Heart right ventricle (tissue), 16 donors: ENCODE measurements at places on chromosomes 16 and 17.
A peak's percentile ranks its signal among the peaks of the same experiment; 100 is the strongest.

- no peak for DNase-seq
Observed at GRCh38 chr16:72481419-72481818, 309.5 kb upstream of the PMFBP1 start.

- DNase-seq = no peak
Observed at GRCh38 chr16:50632927-50633800, 47.9 kb downstream of the SNX20 start.

DNA sequence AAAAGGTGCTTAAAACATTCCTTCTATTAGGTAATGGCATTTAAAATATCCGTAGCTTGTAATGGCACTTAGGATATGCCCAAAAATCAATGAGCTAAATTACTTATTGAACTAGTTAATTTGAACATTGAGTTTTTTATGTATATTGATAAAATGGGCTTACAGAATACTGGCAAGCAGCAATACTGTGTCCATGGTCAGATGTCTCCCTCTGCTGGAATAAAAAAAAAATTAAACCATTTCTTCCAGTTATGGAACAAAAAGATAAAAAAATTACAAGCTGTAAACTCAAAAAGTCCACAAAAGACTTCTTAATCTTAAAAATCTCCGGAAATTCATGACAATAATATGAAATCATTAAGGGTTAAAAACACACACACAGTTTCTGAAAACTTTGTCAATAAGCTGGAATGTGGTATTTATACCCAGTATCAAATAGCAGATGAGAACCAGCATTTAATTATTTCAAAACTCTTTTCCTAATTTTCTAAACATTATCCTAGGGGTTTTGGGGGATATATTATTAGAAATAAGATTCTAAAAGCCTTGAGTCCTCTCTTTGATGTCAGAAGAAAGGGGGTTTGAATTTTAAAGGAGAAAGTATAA, 21.5 kb upstream of the PSMD7 start:
- DNase-seq = no peak

DNA sequence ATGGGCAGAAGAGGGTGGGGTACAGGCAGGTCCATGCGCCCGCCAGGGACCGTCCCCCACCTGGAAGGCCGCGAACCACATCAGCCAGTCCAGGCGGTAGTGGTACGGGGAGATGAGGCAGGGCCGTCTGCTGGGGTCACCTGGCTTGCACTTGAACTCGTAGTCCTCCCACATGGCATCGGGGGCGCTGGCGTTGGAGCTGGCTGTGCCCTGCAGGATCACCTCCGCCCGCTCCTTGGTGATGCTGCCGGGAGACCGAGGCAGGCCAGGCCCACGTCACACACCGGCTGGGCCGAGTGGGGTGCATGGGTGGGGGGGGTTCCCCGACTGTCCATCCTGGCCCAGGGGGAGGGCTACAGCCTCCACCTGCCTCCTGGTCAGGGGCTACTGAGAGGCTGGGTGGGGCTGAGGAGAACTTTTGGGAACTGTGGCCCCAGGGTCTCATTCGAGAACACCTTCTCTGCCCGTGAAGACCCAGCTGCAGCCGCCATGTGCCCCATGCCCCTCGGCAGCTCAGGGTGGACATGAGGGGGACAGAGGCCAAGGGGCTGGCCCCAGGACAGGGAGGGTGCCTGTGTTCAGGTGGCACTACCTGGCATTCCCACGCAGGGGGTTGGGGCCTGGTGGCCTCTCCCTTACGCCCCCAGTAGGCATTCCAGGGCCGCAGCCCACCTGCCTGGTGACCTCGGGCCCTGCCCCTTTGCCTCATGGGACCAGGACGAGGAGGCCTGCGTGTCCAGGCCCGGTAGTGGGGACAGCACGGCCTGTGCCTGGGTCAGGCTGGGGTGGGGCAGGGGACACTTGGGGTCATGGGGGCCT, 69.5 kb upstream of the GNG13 start:
- DNase-seq = no peak

DNA sequence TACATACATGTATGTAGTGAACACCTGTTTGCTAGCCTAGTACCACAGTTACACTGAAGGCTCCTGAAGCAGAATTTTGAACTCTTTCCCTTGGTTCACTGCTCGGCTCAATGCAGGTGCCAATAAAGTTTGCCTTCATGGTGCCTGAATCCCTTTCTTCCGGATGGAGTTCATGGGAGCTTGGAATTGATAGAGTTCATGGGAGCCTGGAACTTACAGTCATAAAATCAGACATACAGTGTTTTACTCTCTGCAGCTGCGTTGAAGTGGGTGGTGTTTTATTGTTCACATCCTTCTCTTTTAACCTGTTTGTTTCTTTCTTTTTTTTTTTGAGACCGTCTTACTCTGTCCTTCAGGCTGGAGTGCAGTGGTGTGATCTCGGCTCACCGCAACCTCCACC, 29.2 kb upstream of the ABR start:
- DNase-seq = no peak

GRCh38 chr16:28531777-28532744, 6.7 kb downstream of the NUPR1 start:
- peak; percentile 79 for DNase-seq

DNA sequence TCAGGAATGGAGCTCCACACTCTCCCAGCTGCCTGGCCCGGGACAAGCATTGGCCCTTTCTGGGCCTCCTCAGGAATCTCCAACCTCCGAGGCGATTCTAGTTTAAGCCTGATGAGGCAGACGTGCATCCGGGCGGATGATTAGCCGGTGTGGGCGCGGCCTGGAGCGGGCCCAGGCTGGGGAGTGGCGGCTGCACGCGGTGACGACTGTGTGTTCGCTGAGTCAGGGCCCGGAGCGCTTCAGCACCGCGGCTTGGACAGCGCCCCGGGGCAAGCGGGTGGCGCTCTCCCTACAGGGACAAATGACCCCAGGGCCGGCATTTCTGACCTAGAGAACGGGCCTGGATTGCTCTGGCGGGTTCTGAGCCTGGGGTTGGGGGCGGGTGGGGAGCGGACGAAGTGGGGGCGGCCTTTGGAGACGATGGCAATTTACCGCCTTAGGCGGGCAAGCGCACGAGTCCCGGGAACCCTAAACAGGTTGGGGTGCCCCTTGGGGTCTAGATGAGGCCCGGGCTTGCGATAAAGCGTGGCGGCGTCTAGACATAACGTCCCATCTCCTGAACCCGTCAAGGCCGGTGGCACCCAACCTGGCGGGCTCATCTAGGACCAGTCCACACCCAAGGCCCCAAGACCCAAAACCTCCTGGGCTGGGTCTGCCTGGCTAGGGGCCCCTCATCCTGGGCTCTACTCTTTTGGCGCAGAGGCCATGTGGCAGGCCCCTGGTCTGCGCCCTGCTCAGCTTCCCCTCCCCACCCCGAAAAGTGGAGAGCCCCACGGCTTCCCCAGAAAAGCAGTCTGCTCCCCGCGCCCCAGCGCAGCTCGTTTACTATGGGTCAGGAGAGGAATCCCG, 22.3 kb upstream of the ZNHIT3 start:
- peak; percentile 46 for DNase-seq

DNA sequence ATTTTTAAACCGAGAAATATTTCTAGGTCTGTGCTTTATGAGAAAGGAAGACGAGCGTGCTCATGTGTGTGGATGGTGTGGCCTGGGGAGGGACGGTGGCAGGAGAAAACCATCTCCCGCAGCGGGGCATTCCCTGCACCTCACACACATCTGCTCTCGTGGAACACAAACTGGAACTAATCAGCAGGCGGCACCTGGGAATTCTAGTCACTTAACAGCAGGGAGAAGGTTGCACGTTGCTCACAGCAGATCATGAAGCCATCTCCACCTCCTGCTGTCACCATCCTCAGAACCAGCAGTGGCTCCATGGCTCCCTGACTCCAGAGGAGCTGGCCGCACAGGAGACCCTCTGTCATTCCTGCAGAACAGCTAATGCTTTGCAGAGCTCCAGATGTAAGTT, 35.2 kb downstream of the ADCY9 start:
- no peak for DNase-seq

DNA sequence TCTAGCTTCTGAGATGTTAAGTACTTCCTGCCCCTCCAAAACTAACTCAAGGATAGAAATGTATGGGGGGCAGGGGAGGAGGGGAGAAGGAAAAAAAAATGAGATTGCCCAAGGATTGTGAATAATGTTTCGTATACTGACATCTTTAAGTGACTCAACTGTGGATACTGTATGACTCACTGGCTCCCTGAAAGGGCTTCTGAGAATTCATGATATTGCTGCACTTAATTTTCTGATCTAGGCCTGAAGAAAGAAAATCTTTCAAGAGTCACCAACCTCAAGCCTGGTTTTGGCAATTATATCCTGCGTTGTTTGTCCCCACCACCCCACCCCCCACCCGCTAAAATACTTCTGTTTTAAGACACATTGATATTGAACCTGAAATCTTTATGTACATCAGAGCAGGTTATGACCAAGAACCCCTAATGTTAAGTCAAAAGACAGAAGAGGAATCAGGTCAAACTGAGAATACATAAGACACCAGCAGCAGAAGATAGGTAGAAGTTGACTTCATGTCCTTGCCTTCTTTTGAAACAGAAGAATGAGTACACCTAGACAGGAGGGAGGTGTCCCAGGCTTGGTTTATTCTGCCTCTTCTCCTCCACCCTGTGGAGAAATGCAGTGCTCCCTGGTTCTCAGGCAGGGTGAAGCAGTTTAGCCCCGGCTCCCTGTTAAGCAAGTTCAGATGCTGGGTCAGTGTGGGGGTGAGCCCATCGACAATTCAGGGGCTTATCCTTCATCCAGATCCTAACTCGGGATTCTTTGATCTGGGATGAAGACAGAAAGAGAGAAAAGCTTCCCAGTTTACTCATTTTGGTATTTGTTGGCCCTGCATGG, 3.3 kb upstream of the FBXL20 start:
- no peak for DNase-seq

- DNase-seq = no peak
Observed at GRCh38 chr16:53726625-53727024, 22.7 kb downstream of the FTO start.

DNA sequence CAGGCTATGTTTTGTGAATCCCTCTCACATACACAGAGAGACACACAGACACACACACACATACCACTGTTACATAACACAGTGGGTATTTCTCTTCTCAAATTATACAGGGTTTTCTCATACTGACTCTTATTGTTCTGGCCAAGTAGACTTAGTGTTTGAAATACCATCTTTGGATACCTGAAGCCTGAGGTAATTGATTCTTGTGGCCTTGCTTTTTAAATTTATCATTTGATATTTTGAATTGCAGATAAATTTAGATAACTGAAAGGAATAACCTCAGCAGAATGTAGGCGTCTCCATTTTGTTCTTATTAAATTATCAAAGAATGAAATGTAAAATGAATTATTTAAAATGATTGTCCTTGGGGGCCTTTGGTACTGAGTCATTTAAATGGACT, 223.8 kb downstream of the LGALS9B start:
- no peak for DNase-seq

GRCh38 chr16:84013787-84014569, 28.6 kb downstream of the SLC38A8 start:
- no peak for DNase-seq

DNA sequence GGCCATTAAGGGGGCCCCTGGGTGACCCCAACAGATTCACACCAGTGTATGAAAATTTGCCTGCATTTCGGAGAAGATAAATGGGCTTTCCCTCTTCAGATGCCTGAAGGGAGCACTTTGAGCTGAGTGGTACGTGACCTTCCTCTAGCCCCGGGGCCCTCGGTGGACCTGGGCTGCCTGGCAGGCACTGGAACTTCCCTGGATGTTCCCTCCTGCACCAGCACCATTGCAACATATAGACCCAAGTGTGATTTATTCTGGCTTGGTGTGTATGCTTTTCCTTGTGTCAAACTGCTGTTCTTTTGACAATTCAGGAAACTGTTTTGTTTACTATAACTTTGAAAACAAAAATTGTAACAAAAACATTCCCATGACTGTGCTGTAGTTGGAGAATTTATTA, 93.8 kb downstream of the TNFRSF13B start:
- DNase-seq = no peak

- no peak for DNase-seq
Observed at GRCh38 chr17:81719410-81720266, 7.6 kb downstream of the SLC25A10 start.

DNA sequence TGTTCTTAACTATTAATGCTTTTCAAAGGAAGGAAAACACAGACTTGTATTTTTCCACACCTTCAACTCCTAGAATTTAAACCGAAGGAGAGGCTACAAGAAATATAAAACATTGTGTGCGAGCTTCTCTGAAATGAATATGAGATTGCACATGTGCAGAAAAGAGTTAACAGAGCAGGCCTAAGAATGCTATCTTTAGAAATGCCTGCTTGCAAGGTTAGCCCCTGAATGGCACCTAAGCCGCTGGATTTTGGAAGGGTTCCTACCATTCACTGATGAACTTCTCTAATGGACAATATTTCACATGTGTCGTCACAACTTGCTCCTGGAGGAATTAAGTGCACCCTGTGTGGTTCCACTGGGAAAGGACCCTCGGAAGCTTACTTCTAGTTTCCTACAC, 69.3 kb downstream of the FBXL20 start:
- DNase-seq = no peak

- DNase-seq = peak; percentile 44
Observed at GRCh38 chr16:14301169-14302030, 230.3 kb downstream of the MRTFB start.

GRCh38 chr17:332558-333322, 19.9 kb downstream of the RPH3AL start:
- peak; percentile 42 for DNase-seq

DNA sequence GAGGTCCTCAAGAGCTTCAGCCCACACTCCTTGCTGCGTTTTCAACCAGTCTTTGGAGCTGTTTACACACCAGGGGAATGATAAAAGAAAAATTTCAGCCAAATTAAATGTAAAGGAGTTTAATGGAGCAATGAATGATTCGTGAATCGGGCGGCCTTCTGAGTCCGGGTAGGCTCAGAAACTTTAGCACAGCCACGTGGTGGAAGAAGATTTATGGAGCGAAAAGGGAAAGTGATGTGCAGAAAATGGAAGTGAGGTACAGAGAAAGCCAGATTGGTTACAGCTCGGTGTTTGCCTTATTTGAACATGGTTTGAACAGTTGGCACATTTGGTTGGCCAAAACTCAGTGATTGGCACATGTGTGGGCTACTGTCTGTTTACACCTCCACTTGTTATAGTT, 305.4 kb downstream of the MAF start:
- no peak for DNase-seq

GRCh38 chr17:11553135-11553534, 45.1 kb upstream of the DNAH9 start:
- no peak for DNase-seq

DNA sequence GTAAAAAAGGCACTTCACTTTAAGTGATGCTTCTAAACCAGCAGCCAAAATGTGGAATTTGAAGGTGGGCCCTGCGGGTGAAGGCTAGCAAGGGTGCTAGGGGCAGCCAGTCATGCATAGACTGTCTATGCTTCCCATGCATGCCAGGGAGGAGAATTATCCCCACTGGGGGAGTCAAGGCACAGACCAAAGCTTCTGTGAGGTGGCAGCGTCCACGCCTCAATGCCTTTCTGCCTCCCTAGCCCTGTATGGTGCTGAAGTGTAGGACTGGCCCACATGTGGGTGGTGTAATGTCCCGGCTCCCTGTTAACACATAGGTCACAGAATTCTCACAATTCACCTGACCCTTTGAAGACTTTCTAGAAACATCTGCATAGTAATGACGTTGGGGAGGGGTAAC, 1.9 kb downstream of the HS3ST2 start:
- no peak for DNase-seq
